Esophagus squamous epithelium (tissue), 5 donors: ENCODE measurements at places on chromosomes 11 and 22. TPM values are rescaled to one million over a fixed set of nuclear protein-coding genes. Genes with fewer than 3 reads are reported as not detected.

FOSL1 gene
- total RNA-seq = 53.7 TPM

AQP11 gene
- total RNA-seq = not detected

OPCML gene
- total RNA-seq = not detected

ANO9 gene
- total RNA-seq = 11.9 TPM
